ENCODE measurements at places on chromosomes 7 and 10. TPM values are rescaled to one million over a fixed set of nuclear protein-coding genes. Genes with fewer than 3 reads are reported as not detected.

COL13A1 gene
- 5.9 TPM for total RNA-seq

DDC gene
- not detected for total RNA-seq

CRYGN gene
- total RNA-seq, result not detected

SFTPA1 gene
- 6.5 TPM for total RNA-seq

- no peaks in the 10 kb centered on the region for H3K4me1 ChIP-seq
- H3K27me3 ChIP-seq, result no peaks in the 10 kb centered on the region
- DNase-seq, result peak; percentile 12
- H3K4me3 ChIP-seq, result no peak overlapping the region
- H3K27ac ChIP-seq, result no peak overlapping the region
Observed at GRCh38 chr10:72875250-72876055, 18.1 kb upstream of the OIT3 start.

- DNase-seq, result no peak
- H3K27me3 ChIP-seq, result no peaks in the 10 kb centered on the region
- H3K36me3 ChIP-seq, result no peaks in the 10 kb centered on the region
- H3K4me1 ChIP-seq, result no peaks in the 10 kb centered on the region
- no peak overlapping the region for H3K4me3 ChIP-seq
- no peak overlapping the region for H3K27ac ChIP-seq
Observed at GRCh38 chr7:152894295-152895170, 135.0 kb downstream of the ACTR3B start.

DNA sequence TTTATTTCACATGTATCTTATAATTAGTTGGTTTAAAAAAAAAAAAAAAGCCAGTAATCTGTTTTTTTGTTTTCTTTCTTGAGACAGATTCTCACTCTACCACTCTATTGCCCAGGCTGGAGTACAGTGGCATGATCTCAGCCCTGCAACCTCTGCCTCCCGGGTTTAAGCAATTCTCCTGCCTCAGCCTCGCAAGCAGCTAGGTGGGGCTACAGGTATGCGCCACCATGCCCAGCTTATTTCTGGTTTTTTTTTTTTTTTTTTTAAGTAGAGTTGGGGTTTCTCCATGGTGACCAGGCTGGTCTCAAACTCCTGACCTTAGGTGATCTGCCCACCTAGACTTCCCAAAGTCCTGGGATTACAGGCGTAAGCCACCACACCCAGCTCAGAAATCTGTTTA, 34.1 kb upstream of the CAPZA2 start:
- no peak overlapping the region for H3K4me3 ChIP-seq
- no peaks in the 10 kb centered on the region for H3K36me3 ChIP-seq
- DNase-seq, result no peak
- no peaks in the 10 kb centered on the region for H3K4me1 ChIP-seq
- H3K27me3 ChIP-seq, result no peaks in the 10 kb centered on the region
- no peak overlapping the region for H3K27ac ChIP-seq

- no peak overlapping the region for H3K4me3 ChIP-seq
- no peaks in the 10 kb centered on the region for H3K4me1 ChIP-seq
- no peaks in the 10 kb centered on the region for H3K36me3 ChIP-seq
- H3K27ac ChIP-seq, result no peak overlapping the region
- no peak for DNase-seq
Observed at GRCh38 chr10:111338805-111339204, 262.0 kb downstream of the ADRA2A start.

GRCh38 chr7:29563590-29564495, at the start of gene PRR15:
TSS of gene PRR15 (plus strand) at chr7:29563835. CDS start at chr7:29566330, 2,495 bp downstream.
- DNase-seq, result peak; percentile 76
- H3K4me3 ChIP-seq, result peak within 1 kb of the TSS; percentile 83
- H3K27me3 ChIP-seq, result no peaks in the 10 kb centered on the region
- H3K4me1 ChIP-seq, result peaks cover 6% of the 10 kb centered on the region

GRCh38 chr10:45375716-45376231, 1.8 kb downstream of the ALOX5 start:
- no peaks in the 10 kb centered on the region for H3K36me3 ChIP-seq
- H3K27me3 ChIP-seq, result peaks cover 34% of the 10 kb centered on the region
- DNase-seq, result no peak
- peaks cover 14% of the 10 kb centered on the region for H3K4me1 ChIP-seq

DNA sequence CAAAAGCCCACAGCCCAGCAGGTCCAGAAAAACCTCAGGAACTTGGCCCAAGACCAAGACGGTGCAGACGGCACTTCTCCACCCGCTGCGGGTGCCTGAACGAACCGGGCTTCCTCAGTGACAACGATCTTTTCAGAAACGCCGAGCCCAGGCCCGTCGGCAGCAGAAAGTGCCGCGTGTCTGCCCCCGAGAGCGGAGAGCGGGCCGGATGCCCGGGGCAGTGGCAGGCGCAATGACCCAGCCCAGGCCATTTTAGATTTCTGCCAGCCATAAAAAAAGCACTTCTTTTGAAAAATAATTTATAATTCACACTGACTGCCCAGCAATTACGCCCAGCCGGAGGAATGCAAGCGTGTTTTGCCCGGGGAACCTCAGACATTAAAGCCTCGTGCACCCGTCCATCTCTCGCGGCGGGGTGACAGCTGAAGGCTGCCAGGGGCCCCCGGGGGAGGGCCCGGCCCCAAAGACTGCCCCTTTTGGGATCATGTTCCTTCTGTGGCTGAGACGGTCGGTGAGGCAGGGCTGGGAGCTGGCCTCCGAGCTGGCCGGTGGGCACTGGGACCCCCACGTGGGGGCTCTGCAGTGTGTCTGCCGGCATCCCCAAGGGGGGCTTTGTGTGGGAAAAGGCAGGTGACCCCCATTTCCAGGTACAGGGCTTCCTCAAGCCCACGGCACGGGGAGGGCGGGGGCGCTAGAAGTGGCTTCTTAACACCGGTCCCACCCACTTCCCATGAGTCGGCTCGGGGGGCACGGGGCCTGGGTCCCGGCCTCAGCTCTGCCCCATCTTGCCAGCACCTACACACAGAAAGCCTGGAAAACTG, 71.3 kb upstream of the PDGFA start:
- no peaks in the 10 kb centered on the region for H3K4me1 ChIP-seq
- no peak overlapping the region for H3K4me3 ChIP-seq
- no peaks in the 10 kb centered on the region for H3K27me3 ChIP-seq
- DNase-seq, result no peak

DNA sequence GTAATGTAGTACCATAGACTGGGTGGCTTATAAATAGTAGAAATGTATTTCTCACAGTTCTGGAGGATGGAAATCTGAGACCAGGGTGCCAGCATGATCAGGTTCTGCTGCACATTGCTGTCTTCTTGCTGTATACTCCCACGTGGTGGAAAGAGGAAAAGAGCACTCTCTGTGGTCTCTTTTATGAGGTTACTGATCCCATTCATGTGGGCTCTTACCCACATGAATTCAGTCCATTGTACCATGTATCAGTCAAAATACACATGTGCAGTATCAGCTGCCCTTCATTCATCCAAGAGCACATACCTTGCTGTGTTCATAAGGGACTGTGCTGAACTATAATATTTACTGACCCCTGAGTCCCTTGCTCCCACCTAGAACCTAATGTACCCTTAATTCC, 17.1 kb downstream of the PNLIPRP2 start:
- H3K27me3 ChIP-seq, result no peaks in the 10 kb centered on the region
- H3K27ac ChIP-seq, result no peak overlapping the region
- H3K4me3 ChIP-seq, result no peak overlapping the region

DNA sequence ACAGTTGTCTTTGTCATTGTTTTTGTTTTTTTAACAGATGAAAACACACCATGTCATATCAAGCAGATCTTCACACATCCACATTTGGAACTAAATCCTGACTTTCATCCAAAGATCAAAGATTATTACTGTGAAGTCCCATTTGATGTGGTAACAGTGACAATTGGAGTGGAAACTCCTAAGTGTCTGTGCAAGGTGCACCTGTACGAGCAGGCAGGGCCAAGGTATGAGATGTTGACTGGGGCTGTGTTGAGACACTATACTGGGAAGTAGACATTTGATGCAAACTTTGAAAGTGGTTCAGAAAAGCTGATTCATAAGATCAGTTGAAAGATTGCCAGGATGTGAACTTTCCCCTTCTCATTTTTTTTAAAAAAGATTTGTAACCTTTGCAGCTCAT, 152.3 kb downstream of the CPED1 start:
- no peaks in the 10 kb centered on the region for H3K27me3 ChIP-seq
- no peak overlapping the region for H3K4me3 ChIP-seq
- no peak for DNase-seq
- H3K27ac ChIP-seq, result no peak overlapping the region

DNA sequence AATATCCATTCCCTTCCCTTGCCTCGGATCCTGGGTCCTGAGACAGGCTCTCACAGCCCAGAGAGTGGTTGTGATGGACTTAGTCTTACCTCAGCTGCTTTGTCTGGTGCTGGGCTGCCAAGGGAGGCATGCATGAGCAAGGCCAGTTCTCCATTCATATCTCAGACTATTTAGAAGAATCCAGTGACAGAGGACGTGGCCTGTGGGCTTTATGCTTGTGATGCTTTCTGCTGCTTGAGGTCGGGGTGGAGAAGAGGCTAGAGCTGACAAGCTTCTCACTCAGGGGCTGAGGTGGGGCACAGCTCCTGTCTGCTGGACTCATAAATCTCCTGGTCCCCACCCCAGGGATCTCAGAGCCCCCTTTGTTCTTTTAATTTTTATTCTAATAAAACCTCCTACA, 66.8 kb downstream of the DNAJC12 start:
- H3K4me3 ChIP-seq, result no peak overlapping the region
- no peak overlapping the region for H3K27ac ChIP-seq
- H3K36me3 ChIP-seq, result no peaks in the 10 kb centered on the region
- DNase-seq, result no peak

GRCh38 chr7:123682690-123683089, 27.0 kb downstream of the LMOD2 start:
- peaks cover 7% of the 10 kb centered on the region for H3K36me3 ChIP-seq
- no peak overlapping the region for H3K4me3 ChIP-seq
- no peaks in the 10 kb centered on the region for H3K27me3 ChIP-seq
- no peaks in the 10 kb centered on the region for H3K4me1 ChIP-seq
- no peak overlapping the region for H3K27ac ChIP-seq
- DNase-seq, result peak; percentile 23

DNA sequence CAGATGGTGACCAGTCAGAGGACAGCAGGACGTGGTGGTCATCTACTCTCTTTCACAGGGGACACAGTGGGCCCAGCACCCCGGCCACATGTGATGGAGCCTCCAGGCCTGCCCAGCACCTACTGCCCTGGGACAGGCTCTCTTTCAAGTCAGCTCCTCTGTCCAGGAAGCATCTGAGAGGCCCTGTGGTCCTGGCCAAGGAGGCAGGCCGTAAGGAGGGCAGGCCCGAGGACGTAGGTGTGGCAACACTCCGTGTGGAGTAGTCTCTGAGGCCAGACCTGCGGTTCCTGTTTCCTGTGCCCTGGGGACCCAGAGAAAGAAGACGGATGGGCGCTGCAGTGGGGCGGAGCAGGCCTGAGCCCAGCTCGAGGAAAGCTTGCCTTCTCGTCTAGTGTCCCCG, 179.2 kb downstream of the EBF3 start:
- DNase-seq, result no peak
- no peak overlapping the region for H3K27ac ChIP-seq
- no peak overlapping the region for H3K4me3 ChIP-seq
- no peaks in the 10 kb centered on the region for H3K36me3 ChIP-seq
- H3K27me3 ChIP-seq, result no peaks in the 10 kb centered on the region

DNA sequence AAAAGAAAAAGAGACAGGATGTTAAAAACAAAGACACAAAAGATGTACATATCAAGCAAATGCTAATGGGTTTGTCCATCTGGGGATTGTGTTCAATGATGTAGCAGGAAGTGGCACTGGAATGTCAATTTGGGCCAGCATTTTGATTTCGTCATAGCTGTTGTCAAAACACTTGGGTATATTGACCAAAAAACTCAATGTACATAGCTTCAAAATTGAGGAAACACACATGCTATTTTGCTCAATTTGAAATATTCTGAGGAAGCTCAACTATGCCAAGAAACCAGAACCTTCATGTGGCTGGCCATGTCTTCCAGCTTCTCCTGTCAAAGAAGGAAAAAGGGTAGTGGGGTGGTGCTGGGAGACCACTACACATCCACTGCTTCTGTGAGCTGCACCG, 212.7 kb upstream of the GHITM start:
- H3K4me3 ChIP-seq, result no peak overlapping the region
- no peak overlapping the region for H3K27ac ChIP-seq
- DNase-seq, result no peak
- H3K4me1 ChIP-seq, result no peaks in the 10 kb centered on the region

All from HCT116 (cell line).